ENCODE measurements at places on chromosomes 7 and 10.
A peak's percentile ranks its signal among the peaks of the same experiment; 100 is the strongest.

GRCh38 chr10:71712572-71713134, 6.9 kb downstream of the C10orf105 start:
- DNase-seq, result no peak

DNA sequence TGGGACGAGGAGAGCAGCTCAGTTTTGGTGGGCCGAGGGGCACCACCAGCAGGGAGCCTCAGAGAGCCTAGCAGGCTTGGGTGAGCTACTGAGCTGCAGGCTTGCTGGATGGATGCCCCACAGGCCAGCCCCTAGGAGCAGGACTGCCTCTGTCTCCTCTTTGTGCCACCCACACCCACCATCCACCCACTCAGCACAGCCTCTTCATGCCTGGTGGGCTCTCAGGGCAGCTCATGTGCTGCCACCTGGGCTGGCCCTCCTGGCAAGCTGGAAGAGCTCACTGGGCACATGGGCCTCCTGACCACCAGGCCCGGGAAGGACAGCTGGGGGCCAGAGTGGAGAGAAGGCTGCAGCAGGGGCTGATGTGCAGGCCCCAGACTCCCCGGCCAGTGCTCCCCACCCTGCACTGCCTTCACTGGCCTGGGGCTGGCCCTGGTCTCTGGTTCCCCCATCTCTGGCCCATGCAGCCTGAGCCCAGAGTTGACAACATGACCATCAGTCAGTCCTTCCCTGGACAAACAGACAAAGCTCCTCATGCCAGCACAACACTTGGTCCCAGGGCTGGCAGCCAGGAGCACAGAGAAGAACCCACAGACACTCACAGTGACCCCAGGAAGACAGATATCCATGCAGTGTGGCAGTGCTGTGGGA, 8.2 kb downstream of the RASGEF1A start:
- DNase-seq, result no peak

GRCh38 chr7:125074141-125074540, 144.5 kb upstream of the POT1 start:
- DNase-seq, result no peak

DNA sequence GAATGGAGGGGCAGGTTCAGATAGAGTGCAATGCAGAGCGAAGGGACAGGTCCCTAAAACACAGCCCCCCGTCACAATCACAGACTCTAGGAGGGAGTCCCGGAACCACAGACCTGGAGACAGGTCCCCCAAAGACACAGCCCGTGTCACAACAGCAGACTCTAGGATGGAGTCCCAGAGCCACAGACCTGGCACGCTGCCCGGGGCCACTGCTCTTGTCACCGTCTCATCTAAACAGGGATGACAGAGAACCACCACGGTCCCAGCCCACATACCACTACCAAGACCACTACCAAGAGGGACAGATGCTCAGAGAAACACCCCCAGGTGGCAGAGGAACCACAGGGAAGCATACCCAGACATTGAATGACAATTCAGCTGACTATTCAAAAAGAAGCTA, 183.9 kb downstream of the TCERG1L start:
- no peak for DNase-seq

DNA sequence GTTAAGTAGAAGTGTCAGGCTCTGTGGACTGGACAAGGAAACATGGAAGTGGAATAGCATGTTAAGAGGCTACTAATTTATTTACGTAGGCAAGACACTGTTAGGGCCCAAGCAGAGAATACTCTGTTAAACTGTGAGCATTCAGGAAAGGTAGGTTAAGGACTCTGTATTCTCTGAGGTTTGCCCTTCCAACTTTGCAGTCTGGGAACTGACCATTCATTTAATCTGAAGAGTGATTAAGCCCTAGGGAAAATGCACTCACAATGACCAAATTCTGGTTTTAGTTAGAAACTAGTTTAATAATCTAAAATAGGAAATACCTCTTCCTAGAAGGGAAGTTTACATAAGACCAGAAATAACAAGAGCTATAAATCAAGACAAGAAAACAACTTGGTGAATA, 266.6 kb downstream of the SUGCT start:
- DNase-seq, result no peak

- DNase-seq, result no peak
These were observed 155.3 kb upstream of the FRMD4A start for GRCh38 chr10:14485986-14486385.

DNA sequence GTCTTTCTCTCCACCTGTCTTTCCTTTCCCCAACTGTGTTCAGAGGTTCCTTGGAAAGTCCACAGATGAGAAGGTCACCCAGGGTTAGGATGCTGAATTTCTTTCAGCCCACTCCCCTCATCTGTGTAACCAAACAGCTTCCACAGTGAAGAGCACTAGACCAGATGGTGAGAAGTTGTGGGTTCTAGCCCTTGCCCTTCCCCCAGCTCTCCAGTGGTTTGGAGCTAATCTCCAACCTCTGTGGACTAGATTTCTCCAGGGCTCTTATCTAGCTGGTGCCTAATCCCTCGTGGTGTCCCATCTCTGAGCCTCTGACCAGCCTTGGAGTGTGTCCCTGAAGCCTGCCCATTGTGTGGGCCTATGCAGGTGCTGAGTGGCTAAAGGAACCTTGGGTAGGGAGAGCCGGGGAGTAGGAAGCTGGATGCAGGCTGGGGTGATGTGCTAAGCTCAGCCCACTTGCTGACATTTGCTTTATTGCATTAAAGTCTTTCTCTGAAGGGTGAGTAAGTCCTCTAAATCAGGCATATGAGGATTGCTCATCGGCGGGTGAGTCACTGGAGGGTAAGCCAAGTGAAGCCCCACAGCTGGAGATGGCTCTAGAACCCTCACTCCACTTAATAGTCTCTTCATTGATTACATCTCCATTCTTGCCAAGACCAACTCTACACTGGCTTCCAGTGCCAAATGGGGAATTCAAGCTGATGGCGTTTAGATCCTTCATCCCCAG, 14.9 kb downstream of the DUSP5 start:
- no peak for DNase-seq

DNA sequence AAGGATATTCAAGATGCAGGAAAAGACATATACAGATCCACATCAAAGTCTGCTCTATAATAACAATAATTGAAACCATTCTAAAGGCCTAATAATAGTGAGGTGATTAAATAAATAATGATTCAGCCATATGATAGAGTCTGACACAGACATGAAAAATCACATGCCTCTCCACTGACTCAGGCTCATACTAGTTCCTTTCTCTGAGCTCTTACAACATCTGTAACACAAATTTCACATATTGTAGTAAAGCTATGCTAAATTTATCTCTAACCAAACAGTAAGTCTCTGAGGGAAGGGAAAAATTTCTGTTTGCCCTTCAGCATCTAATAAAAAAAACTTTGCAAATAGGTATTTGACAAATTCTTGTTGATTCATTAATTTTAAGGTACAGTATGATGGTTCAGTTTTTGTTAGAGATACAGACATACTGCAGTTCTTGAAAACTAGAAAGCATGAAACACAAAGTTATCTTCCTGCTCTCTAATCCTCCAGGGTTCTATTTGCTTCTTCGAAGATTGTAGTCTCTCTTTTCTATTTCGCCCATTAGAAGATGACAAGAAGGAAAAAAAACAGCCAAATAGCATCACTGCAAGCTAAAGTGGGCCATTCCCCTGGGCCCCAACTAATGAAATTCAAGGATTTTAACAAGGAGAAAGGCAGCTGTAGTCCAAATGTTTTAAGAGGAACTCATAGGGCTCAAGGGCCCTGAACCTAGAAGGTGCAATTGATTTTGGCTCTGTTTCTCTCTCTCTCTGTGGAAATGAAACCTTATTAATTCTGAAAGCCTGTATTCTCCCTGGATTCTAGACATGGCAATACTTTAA, 53.9 kb downstream of the CUBN start:
- peak; percentile 90 for DNase-seq

GRCh38 chr7:74300926-74301325, 11.7 kb downstream of the CLIP2 start:
- DNase-seq, result no peak

DNA sequence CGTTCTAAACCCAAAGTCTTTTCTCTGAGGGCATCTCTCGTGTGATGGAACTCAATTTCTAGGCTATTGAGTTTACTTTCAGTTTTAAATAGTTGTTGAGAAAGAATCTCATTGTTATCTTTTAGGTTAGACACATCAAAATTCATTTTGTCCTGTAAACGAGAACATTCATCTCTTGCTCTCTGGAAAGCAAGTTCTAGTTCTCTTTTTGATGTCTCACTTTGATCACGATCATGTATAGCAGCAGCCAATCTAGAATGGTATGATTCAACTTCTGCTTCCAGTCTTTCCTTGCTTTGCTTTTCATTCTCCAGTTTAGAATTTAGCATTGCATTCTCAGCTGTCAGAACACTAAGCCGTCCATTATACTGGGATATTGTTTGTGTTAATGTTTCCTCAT, 65.1 kb downstream of the ANKRD26 start:
- DNase-seq, result no peak

- no peak for DNase-seq
These were observed 92.9 kb upstream of the DUSP5 start for GRCh38 chr10:110404825-110405224.

- no peak for DNase-seq
These were observed 11.7 kb upstream of the ZNF680 start for GRCh38 chr7:64574540-64575099.

- no peak for DNase-seq
These were observed 258.7 kb upstream of the SLC26A5 start for GRCh38 chr7:103704701-103705100.

GRCh38 chr7:50648570-50649169, 83.5 kb upstream of the DDC start:
- DNase-seq, result no peak

- DNase-seq, result no peak
These were observed 107.4 kb upstream of the GLCCI1 start for GRCh38 chr7:7861211-7861633.

GRCh38 chr10:110083884-110084283, 76.1 kb downstream of the ADD3 start:
- no peak for DNase-seq

- no peak for DNase-seq
These were observed 108.9 kb upstream of the MKLN1 start for GRCh38 chr7:131218727-131219128.

- DNase-seq, result no peak
These were observed 23.5 kb downstream of the GNG11 start for GRCh38 chr7:93945083-93945482.

DNA sequence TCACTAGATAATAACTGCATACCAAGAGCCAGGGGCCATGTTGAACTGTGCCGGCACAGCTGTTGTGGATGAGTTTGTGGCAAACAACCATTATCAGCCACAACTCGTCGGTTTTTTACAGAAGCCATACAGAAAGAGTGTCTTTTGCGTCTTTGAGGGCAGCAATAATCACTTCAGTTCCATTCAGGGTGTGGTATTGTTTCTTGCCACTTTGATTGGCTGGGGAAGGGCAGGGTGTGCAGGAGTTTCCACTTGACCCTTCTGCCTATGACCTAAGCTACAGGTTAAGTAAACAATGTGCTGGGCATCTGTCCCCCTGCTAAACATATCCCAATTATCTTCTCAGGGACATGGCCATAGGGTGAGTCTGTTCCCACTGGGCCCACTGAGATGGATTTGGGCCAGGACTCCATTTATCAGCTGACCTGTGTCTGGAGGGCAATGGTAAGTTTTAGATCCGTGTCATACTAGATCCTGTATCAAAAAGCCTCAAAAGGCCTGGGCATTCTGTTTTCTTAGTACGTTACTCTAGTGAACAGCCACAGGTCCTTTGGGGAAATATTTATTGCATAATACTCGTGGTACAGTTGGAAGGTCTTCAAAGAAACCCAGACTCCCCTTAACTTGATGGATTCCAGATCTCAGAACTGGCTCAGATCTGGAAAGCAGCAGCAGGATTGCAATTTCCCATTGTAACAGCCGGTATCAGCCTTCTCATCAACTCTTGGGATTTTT, 15.9 kb downstream of the ZNF3 start:
- DNase-seq, result no peak

DNA sequence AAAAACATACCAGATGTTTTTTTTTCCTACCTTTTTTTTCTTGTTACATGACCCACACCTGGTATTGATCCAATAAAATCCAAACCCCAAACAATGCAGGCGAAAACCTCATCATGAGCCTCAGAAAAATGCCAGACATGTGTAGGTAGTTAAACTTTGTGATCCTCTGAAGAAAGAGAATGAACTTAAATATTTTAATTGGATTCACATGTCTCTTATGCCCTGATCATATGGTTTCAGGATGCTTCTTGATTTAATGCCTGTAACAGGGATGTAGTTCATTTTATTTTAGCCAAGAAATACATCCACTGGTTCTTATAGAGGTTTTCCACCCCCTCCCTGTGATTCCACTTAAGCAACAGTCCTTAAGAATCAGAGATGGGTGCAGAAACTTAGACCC, 451.6 kb downstream of the TYW1 start:
- DNase-seq, result no peak

GRCh38 chr10:122419876-122420623, 34.4 kb upstream of the ARMS2 start:
- no peak for DNase-seq
